PC-3 (cell line): ENCODE measurements at places on chromosomes 1 and 21. TPM values are rescaled to one million over a fixed set of nuclear protein-coding genes. Genes with fewer than 3 reads are reported as not detected.

The ATP1A4 gene
- 0.04 TPM in 1 of 2 replicates, not detected in the other for total RNA-seq

The CFHR1 gene
- total RNA-seq = not detected in 2 replicates

The ADGRB2 gene
- total RNA-seq = 12.3 and 15.7 TPM in 2 replicates

The MATN1 gene
- 0.63 TPM in 1 of 2 replicates, not detected in the other for total RNA-seq

The SMAP2 gene
- total RNA-seq = 48.1 and 51.0 TPM in 2 replicates

The BSND gene
- total RNA-seq = not detected in 2 replicates

The CACHD1 gene
- 6.6 TPM in 2 replicates for total RNA-seq

The TMEM52 gene
- total RNA-seq = 22.6 and 29.1 TPM in 2 replicates

The KLHDC8A gene
- total RNA-seq = not detected in 2 replicates

The NHLH1 gene
- total RNA-seq = not detected in 2 replicates

The OR13G1 gene
- total RNA-seq = not detected in 2 replicates

The GPX7 gene
- total RNA-seq = not detected in 2 replicates

The CELSR2 gene
- 3.6 and 6.4 TPM in 2 replicates for total RNA-seq

The PDZK1 gene
- total RNA-seq = 2.3 and 4.2 TPM in 2 replicates

The FCER1A gene
- total RNA-seq = not detected in 2 replicates

The SNX7 gene
- total RNA-seq = 36.5 and 43.3 TPM in 2 replicates

The ZMYND12 gene
- not detected in 2 replicates for total RNA-seq

The SIK1 gene
- total RNA-seq = 107 and 148 TPM in 2 replicates

The C1orf122 gene
- total RNA-seq = 70.1 and 72.5 TPM in 2 replicates

The NPHS2 gene
- not detected in 2 replicates for total RNA-seq
